Hair follicular keratinocyte (primary cell): ENCODE measurements at places on chromosomes 11 and 22. TPM values are rescaled to one million over a fixed set of nuclear protein-coding genes. Genes with fewer than 3 reads are reported as not detected.

Gene CDCA5
- total RNA-seq, result 7.2 and 25.9 TPM in 2 replicates

Gene FXYD6
- 0.08 TPM in 1 of 2 replicates, not detected in the other for total RNA-seq

Gene TUBA8
- 0.27 TPM in 1 of 2 replicates, not detected in the other for total RNA-seq

Gene C11orf52
- total RNA-seq, result 1.2 TPM in 1 of 2 replicates, not detected in the other

Gene OR2D2
- not detected in 2 replicates for total RNA-seq
